ENCODE measurements at places on chromosomes 16 and 17.

DNA sequence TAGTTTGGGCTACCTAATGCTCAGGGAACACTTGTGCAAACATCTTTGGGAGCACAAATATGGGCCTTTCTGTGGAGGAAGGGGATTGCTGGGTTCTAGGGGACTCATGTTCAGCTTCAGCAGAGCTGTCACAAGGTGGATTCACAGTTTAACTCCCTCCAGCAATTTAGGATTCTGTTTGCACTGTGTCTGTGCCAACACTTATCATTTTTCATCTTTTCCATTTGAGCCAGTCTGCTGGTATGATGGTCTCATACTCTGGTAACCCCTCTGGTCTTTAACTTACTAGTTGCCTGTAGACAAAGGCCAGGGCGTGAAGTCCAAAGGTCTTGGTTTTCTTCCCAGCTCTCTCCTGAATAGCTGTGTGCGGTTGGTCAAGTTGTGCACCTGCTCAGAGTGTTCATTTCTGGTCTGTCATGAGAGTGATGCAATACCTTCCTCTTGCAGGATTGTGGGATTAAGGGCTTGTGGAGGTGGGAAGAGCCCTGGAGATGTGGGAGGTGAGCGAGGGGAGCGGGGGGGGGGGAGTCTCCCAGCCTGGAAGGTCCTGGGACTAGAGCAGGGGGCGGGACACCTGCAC, 152.6 kb downstream of the CMIP start:
- DNase-seq, result no peak

DNA sequence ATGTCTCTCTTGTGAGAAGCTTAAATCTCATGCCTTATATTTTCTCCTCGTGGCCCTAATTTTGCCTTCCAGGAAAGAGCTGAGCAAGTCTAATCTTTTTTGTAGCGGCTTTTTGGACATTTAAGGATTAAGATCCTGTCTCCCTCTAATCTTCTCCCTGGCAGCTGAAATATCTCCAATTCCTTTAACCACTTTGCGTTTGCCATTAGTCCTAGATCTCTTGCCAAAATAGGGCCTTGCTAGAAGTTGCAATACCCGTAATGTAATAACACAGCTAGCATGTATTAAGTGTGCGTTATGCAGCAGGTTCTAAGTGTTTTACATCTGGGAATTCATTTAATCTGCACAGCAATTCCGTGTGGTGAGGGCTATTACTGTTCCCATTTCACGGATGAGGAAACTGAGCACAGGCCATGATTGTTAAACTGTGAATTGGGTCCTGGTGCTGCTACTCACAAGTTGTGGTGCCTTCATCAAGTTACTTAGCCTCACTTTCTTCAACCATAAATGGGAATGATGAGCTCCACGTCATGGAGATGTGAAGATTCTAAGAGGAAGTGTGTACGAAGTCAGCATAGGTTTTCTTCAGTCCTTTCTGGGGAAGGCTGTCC, 198.9 kb upstream of the ASIC2 start:
- no peak for DNase-seq

DNA sequence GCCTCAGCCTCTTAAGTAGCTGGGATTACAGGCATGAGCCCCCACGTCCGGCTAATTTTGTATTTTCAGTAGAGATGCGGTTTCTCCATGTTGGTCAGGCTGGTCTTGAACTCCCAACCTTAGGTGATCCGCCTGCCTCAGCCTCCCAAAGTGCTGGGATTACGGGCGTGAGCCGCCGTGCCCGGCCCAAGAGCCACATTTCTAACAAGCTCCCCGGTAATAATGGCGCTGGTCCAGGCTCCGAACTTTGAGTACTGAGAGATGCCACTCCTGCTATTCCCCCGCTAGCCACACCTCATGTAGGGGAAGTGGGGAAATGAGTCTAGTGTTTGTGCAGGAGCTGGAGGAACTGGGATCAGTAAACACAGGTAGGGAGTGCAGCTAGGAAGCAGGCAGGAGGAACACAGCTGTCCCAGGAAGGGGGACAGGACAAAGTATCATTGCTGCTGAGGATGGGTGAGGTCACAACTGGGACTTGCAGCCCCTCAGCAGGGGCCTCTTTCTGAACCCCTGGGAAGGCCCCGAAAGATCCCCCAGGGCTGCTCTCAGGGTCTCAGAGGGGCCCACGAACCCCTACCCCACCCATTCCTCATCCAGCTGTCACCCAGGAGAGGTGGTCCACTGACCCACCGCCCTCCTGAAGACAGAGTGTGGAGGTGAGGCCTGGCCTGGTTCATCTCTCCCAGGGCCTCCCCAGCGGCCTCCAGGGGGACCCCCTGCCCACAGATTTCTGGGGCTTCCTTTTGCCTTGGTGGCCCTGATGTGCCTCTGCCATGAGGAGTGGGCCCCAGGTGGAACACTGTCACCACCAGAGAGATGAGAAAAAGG, 3.7 kb upstream of the KREMEN2 start:
- DNase-seq, result no peak

GRCh38 chr17:38566666-38567031, 39.1 kb downstream of the SRCIN1 start:
- no peak for DNase-seq

DNA sequence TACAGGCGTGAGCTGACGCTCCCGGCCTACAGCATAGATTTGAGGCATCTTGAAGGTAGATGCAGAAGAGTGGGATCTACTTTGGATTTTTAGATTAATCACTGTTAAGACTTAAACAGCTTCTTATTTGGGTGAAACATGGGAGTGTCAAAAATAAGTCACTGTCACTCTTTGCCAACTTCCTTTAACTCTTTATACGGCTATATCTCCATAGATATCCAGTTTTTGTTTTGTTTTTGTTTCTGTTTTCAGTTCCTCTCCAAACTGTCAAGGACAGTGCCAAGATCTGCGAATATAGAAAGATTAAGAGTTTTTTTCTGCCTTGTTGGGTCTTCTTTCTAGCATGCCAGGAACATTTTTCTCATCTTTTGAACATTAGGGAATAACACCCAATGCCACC, 706.1 kb downstream of the WWOX start:
- no peak for DNase-seq

DNA sequence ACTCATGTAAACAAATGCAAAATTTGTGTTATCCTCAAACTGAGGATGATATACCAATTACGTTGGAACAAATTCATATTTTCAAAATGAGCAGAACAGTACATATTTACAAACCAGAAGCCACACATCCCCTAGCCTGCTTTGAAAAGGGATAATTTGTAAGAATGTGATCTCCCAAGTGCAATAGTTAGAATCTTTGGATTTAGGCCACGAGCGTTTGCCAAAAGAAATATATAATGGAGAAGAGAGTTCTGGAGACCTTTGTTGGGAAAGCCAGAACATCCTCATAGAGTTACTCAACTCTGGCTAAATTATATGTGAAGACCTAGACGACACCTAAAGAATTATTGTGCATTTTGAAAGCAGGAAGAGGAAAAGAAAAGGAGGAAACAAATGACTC, 449.3 kb downstream of the KCNJ2 start:
- no peak for DNase-seq

GRCh38 chr16:85746460-85747215, 4.3 kb downstream of the C16orf74 start:
- DNase-seq, result no peak

GRCh38 chr16:86476956-86477534, 33.3 kb upstream of the FOXF1 start:
- no peak for DNase-seq

GRCh38 chr17:41773731-41774193, 12.7 kb downstream of the JUP start:
- DNase-seq, result no peak

DNA sequence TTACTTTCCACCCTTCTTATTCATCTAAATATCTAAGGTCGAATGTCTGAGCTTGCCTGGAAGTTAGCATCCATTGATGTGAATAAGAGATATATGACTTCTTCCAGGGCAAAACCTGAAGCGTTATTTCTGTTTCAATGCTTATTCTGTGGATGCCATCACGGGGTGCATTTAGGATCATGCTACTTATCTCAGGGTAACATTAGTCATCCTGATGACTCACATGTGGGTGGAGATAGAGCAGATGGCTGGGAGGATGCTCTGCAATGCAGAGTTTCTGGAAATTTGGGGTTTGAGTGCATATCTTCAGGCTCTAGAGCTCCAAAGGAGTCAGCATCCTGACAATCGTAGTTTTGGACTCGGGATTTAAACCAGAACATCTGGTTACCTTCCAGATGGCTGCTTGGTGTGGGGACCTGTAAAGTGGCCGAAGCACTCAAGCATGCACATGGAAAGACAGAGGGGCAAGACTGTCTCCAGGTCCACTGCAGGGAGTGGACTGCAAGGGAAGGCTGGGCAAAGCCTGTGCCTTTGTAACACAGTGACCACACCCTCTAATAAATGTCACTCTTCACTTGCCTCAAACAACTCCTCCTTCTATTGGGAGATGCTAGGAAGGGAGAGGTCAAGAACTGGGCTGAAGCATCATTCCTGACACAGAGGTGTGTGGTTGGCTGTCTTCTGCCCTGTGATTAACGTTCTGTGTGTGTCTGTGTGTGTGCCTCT, 175.2 kb upstream of the SALL1 start:
- DNase-seq, result no peak

DNA sequence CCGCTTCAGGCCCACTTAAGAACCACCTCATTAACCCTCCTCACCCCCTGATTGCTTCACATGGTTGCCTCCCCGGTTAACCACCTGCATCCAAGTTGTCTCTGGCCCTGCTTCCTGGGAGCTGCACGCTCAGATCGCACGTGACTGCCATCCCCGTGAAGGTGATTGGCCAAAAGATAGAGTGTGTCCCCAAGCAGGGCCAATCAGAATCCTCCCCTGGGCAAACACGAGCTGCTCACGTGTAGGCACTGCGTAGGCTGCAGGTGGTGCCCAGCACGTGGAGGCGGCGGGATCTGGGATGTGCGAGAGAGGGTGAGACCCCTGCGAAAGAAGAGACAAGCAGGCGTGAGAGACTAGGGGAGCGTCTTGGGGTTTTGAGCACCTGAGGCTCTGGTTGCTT, 111.8 kb upstream of the CRHR1 start:
- no peak for DNase-seq

Data from activated CD4-positive, CD25-positive, alpha-beta regulatory T cell treated with anti-CD3 and anti-CD28 coated beads, Interleukin-2, amount 50 U/mL, for 72 hours (primary cell).